OCI-LY7 (cell line): ENCODE measurements at places on chromosomes 16 and 17.

DNA sequence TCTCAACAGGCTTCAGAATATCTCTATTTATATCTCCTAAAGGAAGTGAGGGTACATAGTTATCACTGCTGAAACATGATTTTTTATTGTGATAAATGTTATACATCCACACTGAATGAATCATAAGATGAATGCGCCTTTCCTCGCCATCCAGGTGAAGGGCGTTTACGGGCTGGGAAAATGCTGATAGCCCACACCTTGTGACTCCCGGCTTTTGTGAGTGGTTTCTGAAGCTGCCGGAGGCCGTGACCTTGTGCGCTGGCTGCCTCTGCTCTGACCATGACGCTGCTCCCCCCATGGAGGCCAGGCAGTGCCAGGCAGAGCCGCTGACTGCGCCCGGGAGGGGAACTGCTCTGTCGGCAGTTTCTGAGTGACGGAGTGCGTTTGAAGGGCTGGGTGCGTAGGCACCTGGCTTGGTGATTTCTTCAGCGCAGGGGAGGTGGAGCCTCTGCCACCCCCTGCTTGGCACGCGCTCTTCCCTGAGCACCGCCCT is 97.2 kb downstream of the RAP1GAP2 start:
- no peak for DNase-seq

DNA sequence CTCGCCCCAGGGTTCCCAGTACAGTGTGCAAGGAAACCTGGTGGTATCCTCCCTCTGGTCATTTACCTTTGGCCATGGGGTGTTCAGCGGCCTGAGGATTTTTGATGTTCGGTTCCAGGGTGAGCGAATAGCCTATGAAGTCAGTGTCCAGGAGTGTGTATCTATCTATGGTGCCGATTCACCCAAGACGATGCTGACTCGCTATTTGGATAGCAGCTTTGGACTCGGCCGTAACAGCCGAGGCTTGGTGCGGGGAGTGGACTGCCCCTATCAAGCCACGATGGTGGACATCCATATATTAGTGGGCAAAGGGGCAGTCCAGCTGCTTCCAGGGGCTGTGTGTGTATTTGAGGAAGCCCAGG is 1.2 kb downstream of the AOC2 start:
- no peak for DNase-seq

DNA sequence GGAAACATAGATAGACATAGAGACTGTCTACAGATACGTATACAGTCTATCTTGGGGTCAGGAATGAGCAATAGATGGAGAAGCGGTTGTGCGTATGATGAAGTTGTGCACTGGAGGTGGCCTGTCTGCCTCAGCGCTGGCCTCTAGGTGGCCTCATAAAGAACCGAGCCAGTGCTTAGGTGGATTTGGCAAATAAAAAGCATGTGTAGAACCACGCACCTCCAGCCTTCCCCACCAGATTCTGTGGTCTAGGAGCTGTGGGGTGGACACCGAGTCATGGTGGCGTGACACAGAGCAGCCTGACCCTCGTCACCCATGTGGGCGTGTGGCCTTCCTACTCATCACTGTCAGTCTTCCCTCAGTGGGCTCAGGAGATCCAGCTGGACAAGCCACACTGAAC is 34.0 kb downstream of the PGS1 start:
- no peak for DNase-seq

DNA sequence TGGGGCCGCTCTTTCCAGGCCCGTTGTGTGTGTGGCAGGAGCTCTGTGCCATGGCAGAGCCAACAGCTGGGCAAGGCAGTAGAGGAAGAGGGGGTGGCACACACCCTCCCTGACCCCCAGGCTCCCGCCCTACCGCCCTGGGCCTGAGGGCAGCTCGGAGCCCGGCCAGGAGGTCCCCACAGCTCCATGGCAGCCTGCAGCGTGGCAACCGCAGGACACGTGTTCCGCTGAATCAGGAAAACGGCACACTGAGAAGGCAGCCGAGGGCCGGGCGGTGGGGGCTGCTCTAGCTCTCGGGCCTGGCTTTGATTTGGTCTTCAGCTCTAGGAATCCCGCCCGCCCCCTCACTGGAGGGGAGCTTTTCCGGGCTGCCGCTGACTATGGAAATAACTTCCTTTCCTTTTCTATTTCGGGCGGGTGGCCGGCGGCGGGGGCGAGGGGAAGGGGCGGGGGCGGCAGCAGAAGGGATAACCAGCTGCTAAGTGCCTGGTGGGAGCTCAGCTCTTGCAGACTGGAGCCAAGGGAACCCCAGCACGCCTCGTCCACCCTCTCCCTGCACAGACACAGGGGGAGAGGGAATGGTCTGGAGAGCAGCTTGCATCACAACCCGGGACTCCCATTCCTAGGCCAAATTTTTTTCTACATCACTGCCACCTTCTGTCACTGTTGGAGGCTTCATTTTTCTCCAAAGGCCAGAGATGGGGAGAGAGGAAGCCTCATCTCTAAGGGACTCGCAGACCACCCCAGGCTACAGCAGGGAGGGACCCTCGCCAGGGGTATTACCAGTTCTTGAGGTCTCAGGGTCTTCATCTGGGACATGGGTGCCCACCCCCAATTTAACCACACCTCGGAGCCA is 24.8 kb upstream of the MRPS23 start:
- DNase-seq = no peak

- no peak for DNase-seq
Observed at GRCh38 chr17:40648384-40648968, 858 bp upstream of the SMARCE1 start.

DNA sequence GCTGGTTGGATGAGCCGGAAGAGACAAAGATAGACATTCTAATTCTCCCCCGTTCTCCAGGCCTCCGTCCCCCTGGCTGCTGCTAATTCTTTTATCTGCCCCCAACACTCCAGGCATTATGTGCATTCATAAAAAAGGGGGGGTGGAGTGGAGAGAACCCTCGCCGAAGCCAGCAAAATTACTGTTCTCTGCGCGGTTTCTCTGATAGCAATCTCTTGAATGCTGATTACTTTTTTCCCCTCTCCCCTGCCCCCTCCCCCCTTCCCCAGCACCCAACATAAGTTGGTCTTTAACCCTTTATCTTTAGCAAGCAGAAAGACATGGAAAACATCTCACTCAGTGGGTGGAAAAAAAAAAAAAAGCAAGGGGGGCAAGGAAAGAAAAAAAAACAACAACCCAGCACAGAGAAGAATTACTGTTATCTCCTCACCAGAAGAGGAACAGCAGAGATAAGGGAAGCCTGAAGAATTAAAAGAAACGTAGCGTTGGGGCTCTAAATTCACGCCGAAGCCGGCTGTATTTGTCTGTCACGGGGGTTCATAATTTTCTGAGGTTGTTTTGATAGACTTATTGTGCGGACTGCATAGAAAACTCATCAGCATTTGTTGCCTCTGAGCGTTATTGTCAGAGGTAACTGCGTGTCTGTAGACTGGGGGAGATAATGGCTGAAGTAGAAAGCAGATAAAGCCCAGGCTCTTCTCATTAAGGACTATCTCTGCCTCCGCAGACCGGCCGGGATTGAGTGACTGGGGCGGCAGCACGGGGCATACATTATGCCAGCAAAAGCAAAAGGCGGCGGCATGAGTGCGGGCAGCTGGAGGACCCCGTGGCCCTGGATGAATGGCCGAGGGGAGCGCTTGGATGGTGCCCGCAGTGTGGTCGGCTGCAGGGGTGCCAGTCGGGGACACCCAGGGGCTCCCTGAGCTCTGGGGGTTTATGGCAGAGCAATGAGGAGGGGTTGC is 126.9 kb downstream of the MRM1 start:
- DNase-seq = no peak

GRCh38 chr17:20149251-20149650 is 140.1 kb downstream of the SPECC1 start:
- no peak for DNase-seq

DNA sequence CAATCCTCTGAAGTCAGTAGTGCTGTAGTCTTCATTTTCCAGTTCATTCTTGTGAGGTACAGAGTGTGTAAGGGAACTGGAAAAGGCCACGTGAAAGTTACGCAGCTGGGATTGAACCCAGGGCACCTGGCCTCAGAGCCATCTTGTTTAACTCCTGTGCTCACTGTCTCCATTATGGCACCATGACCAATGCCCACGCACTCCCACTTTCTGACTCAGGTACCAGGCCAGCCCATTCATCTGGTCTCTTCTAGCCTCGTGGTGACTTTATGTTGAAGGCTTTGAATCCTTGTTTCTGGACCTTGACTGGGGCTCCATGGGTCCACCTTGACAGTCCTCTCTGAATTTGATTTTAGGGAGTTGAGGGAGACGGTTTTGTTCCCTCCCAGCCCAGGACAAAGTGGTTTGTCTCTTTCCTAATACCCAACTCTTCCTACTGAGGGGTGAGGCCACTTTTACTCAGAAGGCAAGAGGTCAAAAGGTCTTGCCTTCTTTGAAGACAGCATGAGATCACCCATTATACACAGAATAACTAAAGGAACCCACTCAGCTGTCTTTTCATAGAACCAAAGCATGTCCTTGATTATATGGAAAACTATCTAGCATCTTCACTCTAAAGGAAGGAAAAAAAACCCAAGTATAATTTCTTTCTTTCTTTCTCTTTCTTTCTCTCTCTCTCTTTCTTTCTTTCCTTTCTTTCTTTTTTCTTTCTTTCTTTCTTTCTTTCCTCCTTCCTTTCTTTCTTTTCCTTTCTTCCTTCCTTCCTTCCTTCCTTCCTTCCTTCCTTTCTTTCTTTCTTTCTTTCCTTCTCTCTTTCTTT is 50.0 kb downstream of the OTOA start:
- no peak for DNase-seq

- no peak for DNase-seq
Observed at GRCh38 chr16:23962001-23962400, 126.2 kb downstream of the PRKCB start.

DNA sequence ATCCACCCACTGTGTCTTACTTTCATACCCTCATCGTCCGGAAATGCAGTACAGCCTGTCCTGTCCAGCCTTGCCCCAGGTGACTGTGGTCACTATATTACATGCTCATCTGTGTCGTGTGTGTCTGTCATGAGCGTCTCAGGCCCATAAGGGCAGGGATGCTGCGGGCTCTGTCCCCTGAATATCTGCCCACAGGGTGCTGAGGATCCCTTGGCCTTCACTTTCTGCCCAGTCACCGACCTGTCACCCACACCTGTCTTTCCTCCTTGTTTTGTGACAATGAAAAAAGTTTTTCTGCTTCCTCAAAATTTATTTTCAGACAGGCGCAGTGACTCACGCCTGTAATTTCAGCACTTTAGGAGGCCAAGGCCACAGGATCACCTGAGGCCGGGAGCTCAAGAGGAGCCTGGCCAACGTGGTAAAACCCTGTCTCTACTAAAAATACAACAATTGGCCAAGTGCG is 1.4 kb upstream of the CTRB1 start:
- DNase-seq = no peak

GRCh38 chr17:55451203-55451641 is 29.6 kb upstream of the MMD start:
- DNase-seq = no peak

DNA sequence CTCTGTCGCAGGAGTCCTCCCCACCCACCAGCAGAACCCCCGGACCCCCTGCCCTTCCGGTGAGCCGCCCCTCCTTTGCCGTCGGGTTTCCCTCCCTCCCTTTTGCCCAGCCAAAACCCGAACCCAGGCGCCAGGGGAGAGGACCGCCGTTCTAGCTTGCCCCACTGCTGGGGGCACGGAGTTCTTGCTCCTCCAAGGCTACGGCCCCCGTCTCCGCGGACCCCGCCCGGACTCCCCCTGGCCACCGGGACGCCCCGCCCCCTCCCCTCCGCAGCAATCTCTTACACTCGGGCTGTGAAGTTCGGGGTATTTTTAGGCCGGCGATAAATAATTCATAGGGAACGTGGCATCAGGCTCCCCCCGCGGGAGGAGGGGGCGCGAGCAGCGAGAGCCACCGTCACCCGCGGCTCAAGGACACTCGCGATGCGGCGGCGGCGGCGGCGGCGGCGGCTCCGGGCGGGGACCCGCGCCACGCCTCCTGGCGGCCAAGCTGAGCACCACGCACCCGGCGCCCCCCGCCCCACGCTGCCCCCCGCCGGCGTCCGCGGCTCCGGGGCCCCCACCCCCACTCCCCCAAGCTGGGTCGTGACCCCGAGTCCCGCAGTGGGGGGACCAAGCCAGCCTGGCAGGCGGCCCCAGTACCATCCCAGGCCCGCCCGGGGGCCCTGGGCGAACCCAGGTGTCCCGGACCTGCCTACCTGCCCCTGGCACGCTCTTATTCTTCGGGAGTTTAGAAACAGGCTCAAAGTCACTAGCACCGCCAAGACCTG is at the start of gene GRIN2C:
Gene GRIN2C (minus strand): TSS at position 427 of the 770 bp plus-strand sequence. CDS start 4,793 bp downstream, outside the sequence.
- DNase-seq = no peak

DNA sequence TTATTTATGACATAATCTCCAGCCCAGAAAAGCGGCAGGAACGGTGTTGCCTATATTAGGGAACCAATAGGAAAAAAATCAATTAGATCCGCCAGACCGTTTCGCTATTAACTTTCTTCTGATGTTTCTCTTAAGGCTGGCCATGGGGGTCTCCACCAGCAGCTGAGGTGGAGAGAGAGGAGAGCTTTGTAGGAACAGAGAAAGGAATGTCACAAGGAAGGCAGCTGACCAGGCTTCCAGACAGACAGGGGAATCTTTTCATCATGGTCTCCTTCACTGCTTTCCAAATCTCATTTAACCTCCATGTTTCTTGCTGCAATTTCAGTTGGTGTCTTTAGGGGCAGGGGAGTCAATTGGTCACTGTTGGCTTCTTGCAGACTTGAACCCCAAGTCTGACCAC is 8.9 kb upstream of the SEZ6 start:
- no peak for DNase-seq

- no peak for DNase-seq
Observed at GRCh38 chr16:52453644-52454043, 93.3 kb downstream of the TOX3 start.

DNA sequence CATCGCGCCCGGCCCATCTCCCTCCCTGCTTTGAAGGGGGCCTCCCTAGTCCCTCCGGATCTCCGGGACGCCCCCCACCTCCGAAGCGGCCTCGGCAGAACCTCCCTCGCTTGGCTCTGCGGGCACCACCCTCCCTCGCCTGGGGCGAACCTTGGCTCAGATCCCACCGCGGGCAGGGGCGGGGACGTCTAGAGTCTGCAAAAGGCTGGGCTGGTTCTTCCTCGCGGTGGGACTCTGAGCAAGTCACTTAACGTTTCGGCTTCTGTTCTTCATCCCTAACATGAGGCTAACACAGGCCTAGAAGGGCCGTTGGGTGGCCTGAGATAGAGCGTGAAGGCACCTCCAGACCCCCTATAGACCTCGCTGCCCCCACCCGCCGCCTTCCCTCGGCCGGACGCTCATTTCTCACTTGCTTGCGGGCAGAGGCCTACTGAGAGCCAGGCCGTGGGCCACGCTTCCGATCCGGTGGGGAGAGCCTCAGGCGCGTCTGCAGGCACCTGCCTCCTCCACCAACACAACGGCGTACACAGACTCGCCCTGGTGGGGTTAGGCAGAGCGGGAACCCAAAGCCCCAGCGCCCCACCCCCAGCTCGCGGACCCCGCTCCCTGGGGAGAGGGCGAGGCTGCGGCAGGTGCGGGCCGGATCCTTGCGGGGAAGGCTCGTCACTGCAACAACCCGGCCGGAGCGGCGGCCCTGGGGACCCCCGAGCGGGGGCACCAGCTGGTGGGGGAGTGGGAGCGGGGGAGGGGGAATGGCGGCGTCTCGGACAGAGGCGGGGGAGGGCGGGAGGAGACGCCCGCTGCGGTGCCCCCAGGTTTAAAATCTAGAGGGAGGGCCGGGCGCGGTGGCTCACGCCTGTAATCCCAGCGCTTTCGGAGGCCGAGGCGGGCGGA is 5.4 kb downstream of the MYO1C start:
- peak; percentile 79 for DNase-seq
